T-helper 17 cell (primary cell): ENCODE measurements at places on chromosomes 7 and 10. TPM values are rescaled to one million over a fixed set of nuclear protein-coding genes. Genes with fewer than 3 reads are reported as not detected.

GRCh38 chr7:40990841-40991240 lies 712.0 kb downstream of the INHBA start:
- no peak for DNase-seq

DNA sequence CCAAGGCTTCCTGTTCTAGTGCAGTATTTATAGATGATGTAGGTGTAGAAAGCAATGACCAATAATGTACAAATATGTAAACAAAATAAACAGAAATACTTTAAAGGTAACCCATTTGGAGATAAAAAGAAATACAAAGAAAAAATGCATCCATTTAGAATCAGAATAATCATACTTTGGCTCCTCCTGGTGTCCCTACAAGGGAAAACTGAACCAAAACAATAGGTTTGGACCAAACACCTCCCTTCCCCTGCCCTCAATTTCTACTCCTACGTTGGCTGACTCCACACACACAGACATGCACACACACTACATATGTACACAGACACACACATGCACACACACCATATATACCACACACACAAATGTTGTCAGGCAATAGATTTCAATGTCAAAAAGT lies 36.0 kb downstream of the C10orf143 start:
- no peak for DNase-seq

DNA sequence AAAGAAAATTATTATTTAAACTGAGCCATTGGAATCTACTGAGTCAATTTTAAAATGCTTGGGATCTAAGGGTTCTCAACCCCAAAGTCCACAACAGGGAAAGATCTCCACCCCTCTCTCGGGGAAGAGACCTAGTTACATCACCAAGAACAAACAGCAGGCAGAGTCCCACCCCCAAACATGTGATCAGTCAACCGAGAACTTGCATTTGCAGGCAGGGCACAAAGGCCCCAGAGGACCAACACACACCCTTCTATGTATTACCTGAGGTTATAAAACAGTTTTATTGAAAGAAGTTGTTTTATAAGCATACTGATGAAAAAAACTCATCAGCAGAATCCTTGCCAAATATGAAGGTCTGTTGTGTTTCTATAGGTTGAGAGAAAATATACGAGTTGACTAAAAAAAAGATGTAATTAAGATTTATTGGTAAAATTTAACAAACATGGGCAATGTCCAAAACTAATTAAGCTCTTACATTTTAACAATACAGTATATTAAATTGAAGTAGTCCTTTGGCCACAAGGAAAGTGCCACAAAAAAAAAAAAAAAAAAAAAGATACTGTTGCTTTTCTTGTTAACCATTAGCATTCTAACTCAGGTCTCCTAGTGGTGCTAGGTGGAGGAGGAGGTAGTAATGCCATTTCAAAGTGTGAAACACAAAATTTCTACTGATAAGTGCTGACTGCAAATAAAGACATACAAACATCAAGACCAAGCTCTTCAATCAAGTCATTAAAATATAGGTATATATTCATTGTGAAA lies 975 bp upstream of the USP54 start:
- DNase-seq = no peak

GRCh38 chr7:50496569-50496968 lies 46.4 kb upstream of the FIGNL1 start:
- no peak for DNase-seq

DNA sequence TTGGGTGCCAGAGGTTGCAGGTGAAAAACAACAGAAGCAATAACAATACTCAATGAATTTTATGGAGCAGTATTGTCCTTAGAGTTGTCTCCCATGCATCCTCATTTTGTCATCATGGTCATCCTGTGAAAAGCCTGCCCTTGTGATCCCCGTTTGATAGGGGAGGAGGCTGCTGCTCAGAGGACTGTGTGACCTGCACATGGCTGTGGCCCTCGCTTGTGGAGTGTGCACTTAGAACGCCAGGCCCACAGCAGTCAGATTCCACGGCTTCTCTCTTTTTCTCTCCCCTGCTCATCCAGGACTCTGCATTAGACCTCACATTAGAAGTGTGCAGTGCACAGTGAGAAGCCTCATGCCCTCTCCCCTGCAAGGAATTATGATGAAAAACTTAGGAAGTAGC lies 491.1 kb upstream of the KLF6 start:
- no peak for DNase-seq

GRCh38 chr10:31179091-31179680 lies 139.8 kb upstream of the ZEB1 start:
- no peak for DNase-seq

DNA sequence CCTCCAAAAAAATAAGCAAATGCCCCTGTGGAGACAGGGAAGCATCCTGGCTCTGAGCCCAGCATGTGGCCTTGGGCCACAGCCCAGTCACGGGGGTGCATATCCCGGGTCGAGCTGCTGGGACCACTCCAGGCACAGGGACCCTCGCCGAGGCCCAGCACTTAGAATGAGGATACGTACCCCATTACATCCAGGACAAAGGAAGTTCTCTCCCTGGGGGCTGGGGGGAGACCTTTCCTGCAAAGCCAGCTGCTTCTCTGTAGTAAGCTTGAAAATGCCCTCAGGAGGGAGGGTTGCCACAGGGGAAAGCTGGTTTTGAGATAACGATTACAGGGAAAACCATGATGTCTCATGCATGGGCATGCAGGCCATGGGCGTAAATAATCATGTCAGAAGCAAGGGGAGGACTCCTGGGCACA lies 75.5 kb downstream of the HIPK2 start:
- DNase-seq = no peak

- no peak for DNase-seq
Measured at GRCh38 chr7:7672545-7673239, 32.1 kb downstream of the UMAD1 start.

GRCh38 chr10:112229901-112230300 lies 46.3 kb upstream of the GPAM start:
- DNase-seq = no peak

GRCh38 chr7:37129035-37129425 lies 319.6 kb downstream of the ELMO1 start:
- no peak for DNase-seq

DNA sequence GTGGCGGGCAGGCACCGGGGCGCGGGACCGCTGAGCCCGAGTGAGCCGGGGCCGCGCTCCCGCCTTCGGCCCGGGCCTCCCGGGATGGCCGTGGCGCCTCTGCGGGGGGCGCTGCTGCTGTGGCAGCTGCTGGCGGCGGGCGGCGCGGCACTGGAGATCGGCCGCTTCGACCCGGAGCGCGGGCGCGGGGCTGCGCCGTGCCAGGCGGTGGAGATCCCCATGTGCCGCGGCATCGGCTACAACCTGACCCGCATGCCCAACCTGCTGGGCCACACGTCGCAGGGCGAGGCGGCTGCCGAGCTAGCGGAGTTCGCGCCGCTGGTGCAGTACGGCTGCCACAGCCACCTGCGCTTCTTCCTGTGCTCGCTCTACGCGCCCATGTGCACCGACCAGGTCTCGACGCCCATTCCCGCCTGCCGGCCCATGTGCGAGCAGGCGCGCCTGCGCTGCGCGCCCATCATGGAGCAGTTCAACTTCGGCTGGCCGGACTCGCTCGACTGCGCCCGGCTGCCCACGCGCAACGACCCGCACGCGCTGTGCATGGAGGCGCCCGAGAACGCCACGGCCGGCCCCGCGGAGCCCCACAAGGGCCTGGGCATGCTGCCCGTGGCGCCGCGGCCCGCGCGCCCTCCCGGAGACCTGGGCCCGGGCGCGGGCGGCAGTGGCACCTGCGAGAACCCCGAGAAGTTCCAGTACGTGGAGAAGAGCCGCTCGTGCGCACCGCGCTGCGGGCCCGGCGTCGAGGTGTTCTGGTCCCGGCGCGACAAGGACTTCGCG lies 534 bp downstream of the FZD9 start:
- no peak for DNase-seq

- no peak for DNase-seq
Measured at GRCh38 chr10:86545101-86545500, 23.5 kb upstream of the WAPL start.

DNA sequence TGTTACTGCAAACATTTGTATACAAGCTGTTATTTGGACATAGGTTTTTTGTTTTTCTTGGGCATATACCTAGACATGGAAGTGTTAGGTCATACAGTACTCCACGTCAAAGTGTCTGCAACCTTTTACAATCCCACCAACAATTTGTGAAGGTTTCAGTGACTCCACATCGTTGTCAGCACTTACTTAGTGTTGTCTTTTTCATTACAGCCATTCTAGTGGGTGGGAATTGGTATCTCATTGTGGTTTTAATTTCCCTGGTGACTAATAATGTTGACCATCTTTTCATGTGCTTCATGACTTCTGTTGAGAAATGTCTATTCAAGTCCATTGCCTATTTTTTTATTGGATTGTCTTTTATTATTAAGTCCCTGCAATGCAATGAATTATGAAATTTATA lies 95.0 kb downstream of the UBE3C start:
- no peak for DNase-seq

DNA sequence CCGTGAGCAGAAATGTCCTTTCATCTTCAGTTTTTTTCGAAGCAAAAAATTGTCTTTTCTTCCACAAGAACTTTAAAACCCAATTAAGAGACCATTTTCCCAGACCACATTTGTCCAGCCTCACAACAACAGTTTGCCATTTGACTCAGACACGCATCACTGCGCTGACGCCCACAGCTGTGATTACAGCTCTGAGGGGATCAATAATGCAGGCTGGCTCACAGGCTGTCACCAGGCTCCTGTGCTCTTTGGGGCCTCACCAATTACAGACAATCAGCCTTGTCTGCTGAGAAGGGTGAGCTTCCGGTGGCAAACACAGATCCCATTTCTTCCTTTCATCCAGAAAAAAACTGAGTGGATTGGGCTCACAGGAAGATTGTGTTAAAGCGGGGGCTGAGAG lies 33.3 kb downstream of the DDC start:
- no peak for DNase-seq

DNA sequence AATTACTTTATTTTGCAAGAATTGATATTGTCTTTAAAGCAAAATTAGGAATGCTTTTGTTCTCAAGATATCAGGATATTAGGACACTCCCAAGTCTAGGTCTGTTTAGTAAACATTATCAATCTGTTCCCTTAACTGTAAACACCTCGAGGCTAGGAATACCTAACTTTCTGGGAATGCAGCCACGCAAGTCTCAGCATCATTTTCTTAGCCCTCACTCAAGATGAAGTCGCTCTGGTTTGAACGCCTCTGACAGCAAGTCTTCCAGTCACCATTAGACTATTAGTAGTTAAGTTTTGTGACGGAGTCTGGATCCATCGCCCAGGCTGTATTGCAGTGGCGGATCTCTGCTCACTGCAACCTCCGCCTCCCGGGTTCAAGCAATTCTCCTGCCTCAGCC lies 128.0 kb upstream of the MYO3A start:
- DNase-seq = no peak

GRCh38 chr7:151246851-151247580 lies 1.5 kb downstream of the SMARCD3 start:
- no peak for DNase-seq

- DNase-seq = no peak
Measured at GRCh38 chr10:1715821-1716220, 21.5 kb downstream of the ADARB2 start.

DNA sequence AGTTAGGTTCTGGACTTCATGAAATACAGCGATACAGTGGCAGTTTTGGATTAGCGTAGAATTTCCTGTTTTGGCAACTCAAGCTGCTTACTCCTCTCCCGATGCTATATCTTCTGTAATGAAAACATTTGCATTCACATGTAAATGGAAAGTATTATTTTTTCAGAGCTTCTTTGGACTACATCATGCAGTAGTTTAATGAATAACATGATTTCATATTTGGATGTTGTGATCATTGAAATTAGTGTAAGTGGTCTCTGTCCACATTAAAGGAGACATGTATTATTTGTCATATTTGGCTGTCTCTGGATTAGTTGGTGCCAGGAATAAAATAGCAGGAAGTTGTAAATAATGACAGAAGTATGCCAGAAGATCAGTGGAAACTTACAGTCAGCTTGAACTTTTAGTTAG lies 331.6 kb downstream of the GFRA1 start:
- DNase-seq = no peak

DNA sequence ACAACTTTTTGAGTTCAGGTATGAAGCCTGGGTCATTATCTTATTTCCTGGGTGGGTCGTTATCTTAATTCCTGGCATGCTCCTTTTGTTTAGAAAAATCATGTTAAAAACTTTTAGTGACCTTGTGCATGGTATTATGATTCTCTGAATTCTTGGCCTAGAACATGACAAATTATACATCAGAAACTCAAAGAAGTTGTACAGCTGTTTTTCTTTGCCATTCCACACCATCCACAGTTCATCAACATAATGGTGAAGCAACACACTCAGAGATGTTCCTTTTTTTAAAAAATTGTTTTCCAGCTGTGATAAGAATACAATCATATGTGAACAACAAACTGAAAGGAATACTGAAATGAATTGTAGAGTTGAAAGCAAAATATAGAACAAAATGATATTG lies 149.2 kb upstream of the SEMA3D start:
- no peak for DNase-seq

- no peak for DNase-seq
Measured at GRCh38 chr7:133583545-133584171, 330.8 kb downstream of the EXOC4 start.

DNA sequence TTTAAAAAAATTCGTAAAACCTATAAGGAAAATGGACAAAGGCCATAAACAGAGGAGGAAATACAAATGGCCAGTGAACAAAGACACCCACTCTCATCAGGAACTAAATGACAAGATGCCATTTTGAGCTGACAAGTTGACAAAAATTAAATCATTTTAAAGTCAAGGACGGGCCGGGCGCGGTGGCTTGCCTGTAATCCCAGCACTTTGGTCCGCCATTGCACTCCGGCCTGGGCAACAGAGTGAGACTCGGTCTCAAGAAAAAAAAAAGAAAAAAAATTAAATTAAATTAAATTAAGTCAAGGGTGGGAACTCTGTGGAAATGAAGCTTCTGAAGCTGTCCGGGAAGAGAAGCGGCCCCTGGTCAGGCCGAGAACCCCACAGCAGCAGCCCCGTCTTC lies 1.2 kb upstream of the NOM1 start:
- no peak for DNase-seq

DNA sequence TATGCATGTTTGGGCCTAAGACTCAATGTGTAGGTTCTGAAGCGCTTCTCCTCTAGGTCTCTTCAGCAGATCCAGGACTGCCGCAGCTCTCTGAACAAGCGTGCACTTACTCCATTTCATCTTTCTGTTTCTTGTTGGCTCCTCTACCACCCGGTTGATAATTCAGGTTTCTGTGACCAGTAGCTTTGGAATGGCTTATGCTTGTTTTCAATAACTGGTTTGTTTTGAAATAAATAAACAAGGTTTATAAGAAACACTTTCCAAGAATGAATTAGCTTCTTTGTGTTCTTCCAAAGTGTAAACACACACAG lies 1.5 kb downstream of the MDFIC start:
- no peak for DNase-seq

- DNase-seq = no peak
Measured at GRCh38 chr7:16991551-16991950, 109.8 kb upstream of the AGR3 start.

Gene NACAD
- total RNA-seq = 0.47 TPM

Gene CALHM2
- total RNA-seq = 15.5 TPM

Gene NUPR2
- not detected for total RNA-seq

Gene CNOT4
- 34.5 TPM for total RNA-seq

Gene PLEKHS1
- not detected for total RNA-seq

Gene ACSM6
- not detected for total RNA-seq

Gene CYCS
- 143 TPM for total RNA-seq

Gene FKBP6
- not detected for total RNA-seq

Gene FOXP2
- total RNA-seq = not detected

Gene IL6
- total RNA-seq = 0.57 TPM

Gene FAM25C
- total RNA-seq = not detected

Gene SLC39A12
- not detected for total RNA-seq

Gene OPALIN
- total RNA-seq = not detected

Gene IGF2BP3
- 11.0 TPM for total RNA-seq

Gene C10orf62
- total RNA-seq = not detected

Gene SLC18A2
- total RNA-seq = 1.9 TPM

Gene CYP2E1
- 12.3 TPM for total RNA-seq

Gene ELAPOR2
- 14.3 TPM for total RNA-seq

Gene ZNF239
- total RNA-seq = 1.1 TPM

Gene WDR86
- total RNA-seq = 9.7 TPM
